ENCODE measurements at places on chromosomes 4 and X.
A peak's percentile ranks its signal among the peaks of the same experiment; 100 is the strongest.

DNA sequence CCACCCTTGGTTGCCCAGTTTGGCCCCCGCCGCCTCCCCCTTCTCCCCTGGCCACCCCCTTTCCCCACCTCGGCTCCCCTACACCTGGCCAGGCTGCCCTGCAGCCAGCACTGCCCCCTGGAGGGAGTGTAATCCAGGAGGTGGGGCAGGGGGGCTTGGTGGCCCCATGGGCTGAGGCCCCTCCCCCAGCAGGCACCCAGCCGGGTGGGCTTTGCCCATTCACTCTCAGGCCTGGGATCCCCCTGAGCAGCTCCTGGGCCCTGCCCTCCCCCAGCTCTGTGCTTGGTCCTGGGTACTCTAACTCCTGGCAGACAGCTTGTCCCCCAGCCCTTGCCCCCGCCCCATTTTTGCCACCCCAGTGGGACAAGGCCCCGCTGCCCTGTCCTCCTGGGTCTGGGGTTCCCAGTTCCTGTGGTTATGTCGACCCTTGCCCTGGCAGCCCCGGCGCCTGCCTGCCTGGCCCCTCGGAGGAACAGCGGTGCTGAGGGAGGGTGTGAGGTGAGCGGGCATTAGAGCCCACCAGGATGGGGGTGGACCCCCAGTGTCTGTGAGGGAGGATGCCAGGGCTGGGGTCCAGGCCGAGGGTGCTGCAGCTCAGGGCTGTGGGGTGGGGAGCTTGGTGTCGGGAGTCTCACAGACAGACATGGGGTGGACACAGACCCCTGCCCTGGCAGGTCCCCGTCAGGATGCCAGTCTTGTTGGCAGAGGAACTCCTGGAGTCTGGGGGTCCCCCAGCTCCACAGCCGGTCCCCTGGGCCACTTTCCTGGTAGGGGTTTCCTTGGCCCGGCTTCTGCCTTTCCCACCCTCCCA lies 10.2 kb downstream of the NAT8L start:
- no peak for DNase-seq

- no peak for DNase-seq
Measured at GRCh38 chr4:112823606-112824005, 186.7 kb downstream of the LARP7 start.

DNA sequence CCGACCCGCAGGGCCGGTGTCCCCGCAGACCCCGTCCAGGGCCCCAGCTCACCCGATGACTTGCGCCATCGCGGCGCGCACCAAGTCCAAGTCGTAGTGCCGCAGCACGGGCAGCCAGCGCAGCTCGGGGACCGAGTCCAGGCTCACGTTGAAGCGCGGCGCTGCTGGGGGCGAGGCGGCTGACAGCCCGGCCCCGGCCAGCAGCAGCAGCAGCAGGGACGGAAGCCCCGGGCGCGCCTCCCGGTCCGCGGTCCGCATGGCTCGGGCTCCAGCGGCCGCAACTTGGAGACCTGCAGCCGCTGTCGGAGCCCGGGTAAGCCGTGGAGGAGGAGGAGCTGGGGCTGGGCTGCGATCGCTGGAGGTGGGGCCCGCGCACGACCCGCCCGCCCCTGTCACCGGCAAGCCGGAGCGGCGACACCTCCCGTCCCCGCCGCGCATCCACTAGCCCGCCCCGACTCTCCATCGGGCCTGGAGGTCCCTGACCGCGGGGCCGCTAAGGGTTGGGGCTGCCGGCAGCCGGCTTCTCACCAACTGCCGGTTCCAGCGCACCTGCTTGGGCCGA lies at the start of gene NAAA:
Gene NAAA, minus strand, starts transcription at position 322 of the 562 bp plus-strand sequence. Its CDS starts 64 bp downstream, at position 258.
- DNase-seq: peak; percentile 74

GRCh38 chrX:2627272-2627867 lies 63.7 kb upstream of the CD99 start:
- peak; percentile 48 for DNase-seq

DNA sequence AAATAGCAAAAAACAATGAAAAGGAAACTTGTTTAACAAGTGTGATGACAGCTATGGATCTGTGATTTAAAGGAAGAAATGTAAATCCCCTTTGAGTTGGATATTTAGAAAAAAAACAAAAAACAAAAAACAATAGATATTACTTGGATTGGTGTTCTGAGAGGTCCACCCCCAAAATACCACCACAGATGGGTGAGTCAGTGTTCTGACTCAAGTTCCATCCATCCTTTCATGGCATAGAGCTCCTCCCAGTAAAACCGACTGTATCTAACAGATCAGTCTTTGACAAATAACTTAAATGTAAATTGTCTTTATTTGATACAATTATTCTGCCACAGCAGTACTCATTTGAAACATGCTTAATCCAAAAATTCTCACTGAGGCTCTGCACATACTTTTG lies 27.4 kb downstream of the TMPRSS11B start:
- DNase-seq: no peak

- DNase-seq: no peak
Measured at GRCh38 chrX:118847676-118848075, 24.1 kb downstream of the ZCCHC12 start.

DNA sequence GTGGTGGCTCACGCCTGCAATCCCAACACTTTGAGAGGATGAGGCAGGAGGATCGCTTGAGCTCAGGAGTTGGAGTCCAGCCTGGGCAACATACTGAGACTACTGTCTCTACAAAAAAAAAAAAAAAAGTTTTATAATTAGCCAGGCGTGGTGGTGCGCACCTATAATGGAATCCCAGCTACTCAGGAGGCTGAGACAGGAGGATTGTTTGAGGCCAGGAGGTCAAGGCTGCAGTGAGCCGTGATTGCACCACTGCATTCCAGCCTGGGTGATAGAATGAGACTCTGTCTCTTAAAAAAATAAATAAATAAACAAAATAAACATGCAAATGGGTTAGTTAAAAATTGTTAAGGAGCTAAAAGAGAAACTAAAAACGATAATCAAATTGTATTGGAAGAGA lies 7.7 kb downstream of the GLOD5 start:
- DNase-seq: no peak

- no peak for DNase-seq
Measured at GRCh38 chrX:3678328-3678727, 35.1 kb downstream of the PRKX start.

DNA sequence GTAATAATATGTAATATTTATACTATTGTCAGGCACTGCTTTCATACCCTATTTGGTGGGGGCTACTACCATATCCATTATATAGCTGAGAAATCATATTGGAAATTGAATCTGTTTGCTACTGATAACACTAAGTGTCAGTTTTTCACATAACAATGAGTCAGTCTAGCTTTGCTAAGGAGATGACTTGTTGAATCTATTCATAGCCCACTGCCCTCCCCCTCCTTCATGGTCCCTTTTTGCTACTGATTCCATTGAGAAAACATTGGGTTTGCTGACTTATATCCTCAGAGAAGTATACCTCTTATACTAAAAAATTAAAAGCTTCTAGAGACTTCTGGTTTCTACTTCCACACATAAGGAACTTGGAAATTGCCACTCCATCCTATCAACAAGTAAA lies 1898.4 kb downstream of the STIM2 start:
- DNase-seq: no peak

DNA sequence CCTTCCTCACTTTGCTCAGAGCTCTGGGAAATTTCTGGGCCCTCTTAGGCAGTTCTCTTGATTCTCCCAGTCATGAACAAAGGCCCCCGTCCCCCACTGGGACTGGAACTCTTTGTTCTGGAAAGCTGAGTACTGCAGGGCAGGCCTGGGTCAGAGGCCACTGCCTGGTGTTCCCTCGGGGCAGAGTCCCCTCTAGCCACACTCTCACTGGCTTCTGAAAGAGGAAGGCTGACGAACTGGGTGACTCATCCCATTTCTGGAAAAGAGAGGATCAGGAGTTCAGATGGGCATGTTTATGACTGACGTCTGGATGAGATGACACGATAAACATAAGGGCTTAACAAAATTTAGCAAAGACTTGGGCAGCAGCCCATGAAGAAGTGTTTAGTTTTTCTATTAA lies 47.7 kb downstream of the DDX3X start:
- no peak for DNase-seq

GRCh38 chrX:71128915-71129765 lies 10.7 kb downstream of the MED12 start:
- DNase-seq: peak; percentile 83

GRCh38 chr4:139763205-139763604 lies 97.6 kb downstream of the MGST2 start:
- DNase-seq: no peak

DNA sequence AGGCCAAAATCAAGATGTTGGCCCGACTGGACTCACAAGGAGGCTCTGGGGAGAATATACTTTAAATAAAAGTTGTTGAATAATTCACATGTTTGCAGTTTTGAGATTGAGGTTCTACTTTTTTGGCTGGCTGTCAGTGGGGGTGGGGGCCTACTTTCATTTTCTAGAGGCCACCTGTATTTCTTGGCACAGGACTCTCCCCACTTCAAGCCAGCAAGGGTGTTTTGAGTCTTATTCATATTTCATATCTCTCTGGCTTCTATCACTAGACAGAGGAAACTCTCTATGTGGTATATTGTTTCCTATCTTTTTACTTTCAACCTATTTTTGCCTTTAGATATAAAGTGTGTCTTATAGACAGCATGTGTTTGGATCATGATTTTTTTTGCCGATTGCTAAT lies 266.4 kb downstream of the PRR32 start:
- DNase-seq: no peak

- DNase-seq: no peak
Measured at GRCh38 chr4:90293320-90293719, 166.1 kb downstream of the CCSER1 start.

DNA sequence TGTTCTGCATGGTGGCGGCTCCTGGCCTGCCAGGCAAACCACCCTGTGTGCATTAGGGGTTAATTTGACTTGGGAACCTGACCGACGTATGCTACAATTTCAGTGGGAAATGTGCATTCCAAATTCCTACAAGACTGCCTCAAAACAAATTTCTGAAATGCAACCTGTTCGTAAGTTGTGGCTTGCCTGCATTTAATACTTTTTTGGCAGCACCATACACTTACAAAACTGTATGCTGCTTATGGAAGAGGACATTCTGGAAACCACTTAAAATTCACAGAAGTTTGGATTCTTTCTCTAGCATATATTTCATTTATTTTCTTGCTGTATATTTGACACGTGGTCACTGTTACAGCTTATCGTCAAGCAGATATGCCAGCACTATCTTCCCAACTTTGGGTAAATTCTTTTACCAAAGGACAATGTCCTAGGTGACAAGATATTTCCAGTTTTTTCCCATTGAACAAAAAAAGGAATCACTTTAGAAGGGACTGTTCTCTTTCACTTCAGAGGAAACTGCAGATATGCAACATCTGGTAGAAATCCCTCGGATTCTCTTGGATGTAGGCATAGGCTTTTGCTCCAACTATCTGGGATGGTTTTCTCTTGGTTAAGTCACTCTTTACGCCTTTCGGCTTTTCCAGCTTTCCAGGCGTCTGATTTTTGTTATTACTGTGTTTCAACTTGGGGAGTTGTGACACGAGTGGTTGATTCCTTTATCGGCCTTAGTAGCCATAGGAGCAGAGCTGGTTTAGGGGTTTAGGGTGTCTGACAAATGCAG lies 9.7 kb upstream of the TENM3 start:
- no peak for DNase-seq

GRCh38 chr4:99205153-99205979 lies 13.7 kb downstream of the ADH6 start:
- no peak for DNase-seq

DNA sequence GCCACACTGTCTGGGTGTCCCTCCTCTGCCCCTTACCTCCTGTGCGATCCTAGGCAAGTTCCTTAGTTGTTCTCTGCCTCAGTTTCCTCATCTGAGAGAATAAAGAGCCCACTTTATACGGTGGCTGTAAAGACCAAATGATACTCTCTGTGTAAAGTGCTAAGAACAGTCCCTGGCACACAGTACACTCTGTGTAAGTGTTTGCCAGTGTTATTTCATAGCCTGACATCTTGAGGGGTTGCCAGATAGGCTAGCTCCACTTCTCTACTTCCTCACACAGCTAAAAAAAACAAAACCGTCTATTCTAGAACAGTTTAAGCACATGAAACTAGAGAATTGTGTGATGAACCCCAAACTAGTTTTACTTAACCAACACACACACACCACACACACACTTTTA lies 17.1 kb downstream of the SPON2 start:
- no peak for DNase-seq

- DNase-seq: no peak
Measured at GRCh38 chr4:140704964-140705363, 51.2 kb downstream of the TBC1D9 start.

DNA sequence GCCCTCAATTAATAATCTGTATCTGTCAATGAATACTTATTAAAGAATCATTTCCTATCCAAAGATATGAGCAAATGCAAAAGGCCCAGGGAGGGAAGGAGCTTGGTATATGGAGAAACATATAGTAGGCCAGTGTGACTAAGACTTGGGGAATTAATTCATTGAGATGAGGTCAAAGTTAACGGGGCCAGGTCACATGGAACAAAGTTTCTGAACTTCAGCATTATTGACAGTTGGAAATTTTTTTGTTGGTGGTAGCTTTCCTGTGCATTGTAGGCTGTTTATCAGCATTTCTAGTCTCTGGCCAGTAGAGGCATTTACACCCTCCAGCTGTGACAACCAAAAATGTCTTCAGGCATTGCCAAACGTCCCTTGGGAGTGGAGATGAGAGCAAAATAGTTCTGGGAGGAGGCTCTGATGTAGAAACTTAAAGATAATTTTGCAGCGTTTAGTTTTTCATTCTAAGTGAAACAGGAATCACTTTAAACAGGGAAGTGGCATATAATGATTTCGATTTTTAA lies 202.0 kb downstream of the SLC4A4 start:
- DNase-seq: no peak

- no peak for DNase-seq
Measured at GRCh38 chrX:10310511-10310910, 153.7 kb downstream of the CLCN4 start.

DNA sequence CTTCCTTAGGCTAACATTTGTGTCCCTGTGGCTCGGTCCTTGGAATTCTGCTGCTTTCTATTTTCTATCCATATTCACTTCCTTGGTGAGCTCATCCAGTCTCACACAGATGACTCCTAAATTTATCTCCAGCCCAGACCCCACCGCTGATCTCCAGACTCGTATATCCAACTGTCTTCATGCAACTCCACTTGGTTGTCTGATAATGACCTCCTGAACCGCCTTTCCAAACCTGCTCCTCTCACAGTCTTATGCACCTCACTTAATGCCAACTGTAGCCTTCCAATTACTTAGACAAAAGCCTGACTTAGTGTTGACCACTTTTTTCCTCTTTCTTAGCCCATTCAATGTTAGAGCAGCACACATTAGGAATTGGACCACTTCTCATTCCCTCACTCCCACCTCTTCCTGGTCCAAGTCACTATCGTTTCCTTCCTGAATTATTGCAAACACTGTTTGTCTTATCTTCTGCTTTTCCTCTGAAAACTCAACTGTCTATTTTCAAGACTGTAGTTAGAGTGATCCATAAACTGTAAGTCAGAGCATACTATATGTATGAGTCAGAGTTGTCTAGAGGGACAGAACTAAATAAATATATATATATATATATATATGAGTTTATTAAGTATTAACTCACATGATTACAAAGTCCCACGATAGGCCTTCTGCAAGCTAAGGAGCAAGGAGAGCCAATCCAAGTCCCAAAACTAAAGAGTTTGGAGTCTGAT lies 292.5 kb downstream of the UNC5C start:
- DNase-seq: no peak

GRCh38 chrX:13940671-13941070 lies 89.0 kb downstream of the GEMIN8 start:
- no peak for DNase-seq

Data from activated CD4-positive, alpha-beta T cell treated with anti-CD3 and anti-CD28 coated beads for 4 hours (primary cell).